Neural crest cell (in vitro differentiated cells): ENCODE measurements at places on chromosomes 12 and 14. TPM values are rescaled to one million over a fixed set of nuclear protein-coding genes. Genes with fewer than 3 reads are reported as not detected.

- peaks cover 2% of the 10 kb centered on the region for H3K27me3 ChIP-seq
- H3K27ac ChIP-seq = no peak overlapping the region
- DNase-seq = no peak
- no peak overlapping the region for H3K4me3 ChIP-seq
Observed at GRCh38 chr14:61346793-61347192, 25.4 kb downstream of the PRKCH start.

DNA sequence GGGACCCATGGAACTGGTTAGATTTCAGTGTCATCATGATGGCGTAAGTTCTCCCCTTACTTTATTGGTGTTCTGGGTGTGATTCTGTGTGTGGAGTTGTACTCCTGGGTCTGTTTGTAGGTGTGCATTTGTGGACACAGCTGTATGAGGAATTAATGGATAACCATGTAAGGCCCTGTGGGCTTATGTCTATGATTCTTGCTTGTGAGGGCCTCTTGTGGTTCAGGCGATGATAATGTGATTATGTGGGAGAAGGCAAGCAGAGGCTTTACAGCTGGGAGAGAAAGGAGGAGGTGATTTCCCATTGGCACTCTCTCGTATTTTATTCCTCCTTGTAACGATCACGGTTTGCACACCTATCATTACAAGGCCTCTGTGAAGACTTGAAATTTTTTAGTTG lies 96.1 kb downstream of the SCN8A start:
- DNase-seq = no peak
- H3K4me1 ChIP-seq = peaks cover 33% of the 10 kb centered on the region
- H3K27me3 ChIP-seq = no peaks in the 10 kb centered on the region
- no peak overlapping the region for H3K27ac ChIP-seq

- H3K4me3 ChIP-seq = no peak overlapping the region
- no peak overlapping the region for H3K27ac ChIP-seq
- DNase-seq = no peak
- peaks cover 4% of the 10 kb centered on the region for H3K4me1 ChIP-seq
Observed at GRCh38 chr14:60757567-60758002, 23.0 kb downstream of the MNAT1 start.

Gene RNF212B
- total RNA-seq = not detected in 2 replicates

DNA sequence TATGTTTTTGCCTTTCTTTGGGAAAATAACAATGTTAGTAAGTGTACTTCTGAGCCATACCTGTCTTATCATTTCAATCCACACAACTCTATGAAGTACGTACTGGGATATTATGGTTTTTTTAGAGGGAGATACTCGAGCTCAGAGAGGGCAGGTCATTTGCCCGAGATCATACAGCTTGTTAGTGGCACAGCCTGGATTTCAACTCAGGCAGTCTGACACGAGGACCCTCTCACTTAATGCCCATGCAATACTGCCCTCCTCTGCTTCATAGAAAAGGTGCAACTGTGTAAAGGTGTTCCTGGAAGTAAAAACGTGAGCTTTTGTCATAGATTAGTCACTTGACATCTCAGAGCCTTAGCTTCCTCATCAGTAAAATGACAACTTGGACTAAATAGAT lies 128.0 kb downstream of the NDUFA12 start:
- H3K4me3 ChIP-seq = peak overlapping the region; percentile 68
- H3K27ac ChIP-seq = no peak overlapping the region
- no peaks in the 10 kb centered on the region for H3K36me3 ChIP-seq
- no peak for DNase-seq
- peaks cover 9% of the 10 kb centered on the region for H3K4me1 ChIP-seq
